ENCODE measurements at places on chromosomes 1 and 21.

DNA sequence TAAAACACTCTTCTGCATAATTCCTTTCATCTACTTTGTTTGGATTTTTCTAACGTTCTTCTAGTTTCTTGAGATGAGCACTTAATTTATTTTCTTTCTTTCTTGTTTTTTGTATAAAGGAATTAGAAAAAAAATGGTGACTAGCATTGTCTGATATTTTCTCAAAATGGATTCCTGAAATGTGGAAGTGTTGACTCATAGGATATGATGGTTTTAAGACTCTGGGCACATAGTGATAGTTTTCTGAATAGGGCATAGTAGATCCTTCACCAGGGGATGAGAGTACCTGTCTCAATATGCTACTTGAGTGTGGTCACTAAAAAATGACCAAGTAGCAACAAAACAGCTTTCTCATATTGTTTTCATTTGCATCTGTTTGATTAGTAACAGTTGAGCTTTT lies 100.9 kb downstream of the PEX14 start:
- no peak for DNase-seq

DNA sequence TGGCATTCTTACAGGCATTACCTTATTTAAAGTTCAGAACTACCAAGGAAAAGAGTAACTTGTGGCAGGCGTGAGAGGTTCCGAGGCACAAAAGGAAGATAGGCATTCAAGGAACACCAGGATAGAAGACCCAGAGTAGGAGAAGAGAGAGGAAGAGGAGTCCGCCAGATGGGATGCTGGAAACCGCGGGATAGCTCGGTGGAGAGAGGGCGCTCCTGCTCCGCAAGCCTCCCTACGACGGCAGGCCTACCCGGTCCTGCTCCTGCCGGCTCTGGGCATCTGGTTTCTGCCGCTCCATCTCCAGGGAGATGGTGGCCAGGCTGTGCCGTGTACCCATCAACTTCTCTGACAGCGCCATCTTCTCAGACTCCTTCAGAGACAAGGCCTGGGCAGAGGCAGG lies 5.4 kb upstream of the NBPF1 start:
- DNase-seq = no peak

DNA sequence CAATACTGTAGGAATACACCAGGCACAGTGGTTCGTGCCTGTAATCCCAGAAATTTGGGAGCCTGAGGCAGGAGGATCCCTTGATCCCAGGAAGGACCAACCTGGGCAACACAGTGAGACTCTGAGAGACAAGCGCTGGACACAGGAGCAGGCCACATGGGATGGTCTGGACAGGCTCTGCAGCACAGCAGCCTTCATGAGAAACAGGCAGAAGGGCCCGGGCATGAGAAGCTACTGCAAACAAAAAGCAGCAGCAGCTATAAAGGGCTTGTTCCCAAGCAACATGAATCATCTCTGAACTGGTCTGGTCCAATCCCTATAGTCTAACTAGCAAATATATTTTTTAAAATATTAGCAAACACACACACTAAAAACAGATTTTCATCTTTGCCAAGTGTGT lies 35.5 kb upstream of the SLAMF9 start:
- DNase-seq = no peak

DNA sequence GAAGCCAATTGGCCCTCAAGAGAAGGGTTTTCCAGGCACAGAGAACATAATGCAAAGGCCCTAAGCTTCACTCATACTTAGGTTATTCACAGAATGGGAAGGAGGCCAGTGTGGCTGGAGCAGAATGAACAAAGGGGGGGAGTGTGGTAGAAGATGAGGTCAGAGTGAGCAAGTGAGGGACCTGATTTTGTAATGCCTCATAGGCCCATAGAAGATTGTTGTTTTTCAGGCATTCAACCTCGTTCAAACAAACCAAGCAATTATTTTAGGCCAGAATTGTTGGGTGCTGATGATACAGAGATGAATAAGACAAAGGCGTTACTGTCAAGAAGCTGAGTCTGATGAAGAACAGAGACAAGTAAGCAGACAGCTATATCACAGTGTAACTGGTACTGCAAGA lies 54.5 kb upstream of the RAP1A start:
- no peak for DNase-seq

- no peak for DNase-seq
Measured at GRCh38 chr1:231643071-231643934, 16.7 kb downstream of the DISC1 start.

- no peak for DNase-seq
Measured at GRCh38 chr1:27137544-27138075, 17.3 kb downstream of the SLC9A1 start.

All from GM06990 (cell line).